ENCODE measurements at places on chromosomes 6 and 20.

DNA sequence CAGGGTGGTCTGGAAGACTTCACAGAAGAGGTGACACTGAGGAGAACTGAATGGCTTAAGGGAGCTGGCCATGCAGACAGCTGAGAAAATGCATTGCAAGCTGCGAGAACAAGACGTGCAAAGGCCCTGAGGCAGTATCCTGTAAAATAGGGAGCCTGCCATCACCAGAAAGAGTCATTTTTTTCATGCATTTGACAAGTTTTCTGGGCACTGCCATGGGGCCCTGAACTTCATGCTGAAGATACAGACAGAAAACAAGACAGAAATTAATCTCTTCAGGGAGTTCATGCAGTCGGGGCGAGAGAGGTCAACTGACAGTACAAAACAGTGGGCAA is 28.9 kb upstream of the NFATC2 start:
- DNase-seq = no peak

GRCh38 chr6:83470001-83470400 is 39.1 kb upstream of the ME1 start:
- DNase-seq = no peak

DNA sequence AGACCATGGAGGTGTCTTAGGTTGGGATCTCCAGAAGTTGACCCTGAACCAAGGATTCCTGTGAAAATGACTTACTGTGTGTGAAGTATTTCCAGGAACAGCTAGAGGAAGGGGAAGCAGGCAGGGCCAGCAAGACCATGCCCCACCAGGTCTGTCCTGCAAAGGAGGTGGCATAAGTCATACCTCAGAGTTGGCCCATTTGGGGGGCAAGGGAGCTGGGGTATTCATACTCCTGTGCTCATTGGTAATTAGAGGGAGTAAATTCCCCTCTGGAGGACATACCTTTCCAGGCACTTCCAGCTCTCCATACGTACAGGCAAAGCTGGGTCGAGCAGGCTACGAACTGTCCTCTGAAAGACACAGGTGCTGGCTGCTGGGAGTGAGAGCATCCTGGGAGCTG is 72.4 kb downstream of the STK35 start:
- DNase-seq = no peak

- DNase-seq = no peak
Measured at GRCh38 chr6:37029249-37029971, 24.0 kb downstream of the FGD2 start.

DNA sequence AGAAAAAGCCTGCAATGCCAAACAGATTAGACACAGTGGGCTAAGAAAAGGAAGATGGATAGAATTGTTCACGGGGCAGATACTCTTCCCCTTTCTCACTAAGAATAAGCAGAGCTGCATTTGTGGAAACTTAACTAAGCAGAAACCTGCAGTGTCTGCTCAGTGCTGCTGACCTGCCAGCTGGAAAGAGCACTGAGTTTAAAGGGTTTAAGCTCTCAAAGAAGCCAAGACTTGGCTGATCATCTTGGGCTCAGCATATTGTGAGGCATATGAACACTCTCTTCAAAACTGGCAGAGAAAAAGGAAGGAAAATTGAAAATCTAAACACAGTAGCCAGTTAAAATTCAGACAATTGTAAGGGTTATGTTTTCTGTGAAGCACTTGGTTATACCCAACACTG is 711.1 kb upstream of the EPHA7 start:
- DNase-seq = no peak

- no peak for DNase-seq
Measured at GRCh38 chr20:2210646-2211552, 84.9 kb upstream of the TGM3 start.

- DNase-seq = no peak
Measured at GRCh38 chr6:16301511-16301910, 63.1 kb downstream of the GMPR start.

- DNase-seq = no peak
Measured at GRCh38 chr6:75624988-75625387, 23.3 kb downstream of the SENP6 start.

GRCh38 chr20:3786665-3787323 is at the start of gene CENPB:
CENPB (minus strand) TSS chr20:3786740; CDS start chr20:3786483, 257 bp downstream.
- peak; percentile 89 for DNase-seq

- DNase-seq = no peak
Measured at GRCh38 chr6:53318429-53318828, 30.3 kb downstream of the ELOVL5 start.

- DNase-seq = no peak
Measured at GRCh38 chr6:37835923-37836322, 16.4 kb downstream of the ZFAND3 start.

- DNase-seq = no peak
Measured at GRCh38 chr20:35311409-35311808, 19.2 kb upstream of the FAM83C start.

DNA sequence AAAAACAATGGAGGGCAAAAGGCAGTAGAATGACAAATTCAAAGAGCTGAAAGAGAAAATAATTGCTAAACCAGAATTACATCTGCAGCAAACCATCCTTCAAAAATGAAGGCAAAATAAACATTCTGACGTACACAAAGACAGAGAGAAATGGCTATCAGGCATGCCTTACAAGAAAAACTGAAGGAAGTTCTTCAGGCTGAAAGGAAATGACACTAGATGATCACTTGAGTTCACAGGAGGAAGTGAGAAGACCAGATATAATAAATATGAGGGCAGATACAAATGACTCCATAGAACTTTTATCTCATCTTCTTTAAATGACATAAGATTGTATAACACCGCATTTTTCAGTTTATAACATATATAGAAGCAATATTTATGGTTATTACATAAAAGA is 30.0 kb downstream of the DZANK1 start:
- DNase-seq = no peak

- no peak for DNase-seq
Measured at GRCh38 chr20:9608639-9609340, 94.4 kb downstream of the LAMP5 start.

DNA sequence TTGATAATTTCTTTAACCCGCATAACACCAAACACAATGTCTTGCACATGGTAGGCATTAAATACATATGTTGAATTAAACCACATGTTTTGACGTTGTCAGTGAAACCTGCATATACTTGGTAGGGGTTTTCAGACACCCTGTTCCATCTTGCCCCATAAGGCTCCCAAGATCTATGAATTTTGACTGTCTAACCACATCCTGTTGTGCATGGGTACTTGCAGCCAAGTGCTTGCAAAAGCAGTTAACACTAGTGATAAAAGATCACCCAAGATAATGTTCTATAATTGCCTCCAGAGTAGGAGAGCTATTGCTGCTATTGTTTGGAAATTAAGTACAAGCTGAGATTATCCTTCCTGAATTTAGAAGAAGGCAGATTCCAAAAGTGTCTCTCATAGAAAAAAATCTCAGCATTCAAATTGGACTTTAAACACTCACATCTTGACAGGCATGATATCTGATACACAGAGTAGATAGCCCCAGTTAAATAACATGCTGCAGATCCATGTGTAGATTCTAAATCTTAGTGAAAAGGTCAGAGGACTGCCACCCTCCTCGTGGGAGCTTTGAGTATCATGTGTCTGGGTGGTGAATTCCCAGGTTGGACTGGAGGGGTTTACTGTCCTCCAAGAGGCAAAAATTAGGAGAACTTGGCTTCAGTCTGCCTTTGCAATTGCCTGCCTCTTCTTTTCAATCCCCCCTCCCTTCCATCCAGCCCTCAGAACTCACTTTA is 25.8 kb upstream of the CCN6 start:
- no peak for DNase-seq

GRCh38 chr20:41359541-41360011 is 7.0 kb downstream of the EMILIN3 start:
- no peak for DNase-seq

- DNase-seq = no peak
Measured at GRCh38 chr6:37820718-37821079, 1.2 kb downstream of the ZFAND3 start.
